Gastroesophageal sphincter (tissue), 4 donors: ENCODE measurements at places on chromosomes 5 and 9. TPM values are rescaled to one million over a fixed set of nuclear protein-coding genes. Genes with fewer than 3 reads are reported as not detected.

The TLX3 gene
- total RNA-seq: not detected

The CEL gene
- not detected for total RNA-seq

The DRD1 gene
- 0.13 TPM for total RNA-seq

The EGR1 gene
- total RNA-seq: 17.7 TPM

The OR1J2 gene
- not detected for total RNA-seq

The SPINK6 gene
- total RNA-seq: not detected

The BARHL1 gene
- total RNA-seq: not detected

The ENTREP1 gene
- 29.3 TPM for total RNA-seq

The AMACR gene
- total RNA-seq: 20.0 TPM

The GOLPH3 gene
- total RNA-seq: 277 TPM

The LCN1 gene
- total RNA-seq: not detected

The ANKRD18A gene
- 0.19 TPM for total RNA-seq

The SUSD1 gene
- 10.0 TPM for total RNA-seq

The SPATA31A3 gene
- total RNA-seq: not detected

The NTNG2 gene
- 1.6 TPM for total RNA-seq

The AGXT2 gene
- total RNA-seq: not detected

The FST gene
- total RNA-seq: 0.93 TPM

The TRIM7 gene
- total RNA-seq: 5.0 TPM
